IPS DF 6.9 (cell line): ENCODE measurements at places on chromosomes 2 and 18.

DNA sequence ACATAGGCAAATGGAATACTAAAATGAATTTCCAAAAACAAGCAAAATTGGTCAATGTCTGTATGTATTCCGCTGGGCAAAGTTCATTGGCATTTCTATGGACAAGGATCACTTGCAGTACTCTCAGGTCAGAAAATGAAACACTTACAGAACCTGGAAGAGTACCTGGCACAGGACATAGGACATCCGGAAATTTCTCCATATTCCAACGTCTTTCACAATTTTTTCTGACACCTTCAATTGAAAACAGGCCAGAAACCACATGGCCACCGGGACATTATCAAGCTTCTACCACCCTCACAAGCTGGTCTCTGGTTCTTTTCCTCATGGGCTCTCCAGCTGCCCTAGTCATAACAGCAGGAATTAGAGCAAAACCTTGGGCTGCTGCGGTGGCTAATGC, 96.9 kb upstream of the MSH6 start:
- DNase-seq: no peak

DNA sequence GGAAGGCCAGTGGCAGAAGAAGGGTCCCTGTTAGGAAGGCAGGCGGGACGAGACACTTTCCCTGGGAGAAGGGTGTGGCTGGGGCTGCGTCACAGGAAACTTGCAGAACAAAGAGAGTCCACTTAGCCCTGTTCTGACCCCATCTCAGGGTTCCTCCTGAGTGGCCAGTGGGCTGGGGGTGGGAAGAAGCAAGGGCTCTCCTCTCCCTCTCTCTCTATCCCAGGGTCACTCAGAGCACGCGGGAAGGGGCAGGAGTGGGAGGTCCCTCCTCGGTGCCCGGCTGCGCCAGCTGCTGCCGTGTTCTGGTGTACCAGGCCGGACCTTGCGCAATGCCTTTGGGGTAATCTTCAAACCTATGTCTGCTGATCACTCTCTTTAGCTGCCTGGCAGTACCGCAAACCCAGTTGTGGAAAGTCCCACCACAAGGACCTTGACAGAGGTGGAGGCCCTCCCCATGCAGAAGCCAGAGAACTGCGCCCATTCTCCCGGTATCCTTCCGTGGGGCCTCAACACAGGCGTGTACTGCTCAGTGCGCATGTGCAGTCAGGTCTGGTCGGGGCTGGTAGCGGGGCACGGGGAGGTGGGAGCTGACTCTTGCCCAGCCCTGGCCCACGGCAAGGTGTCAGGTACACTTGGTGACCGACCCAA, 47.8 kb upstream of the ST3GAL5 start:
- no peak for DNase-seq

DNA sequence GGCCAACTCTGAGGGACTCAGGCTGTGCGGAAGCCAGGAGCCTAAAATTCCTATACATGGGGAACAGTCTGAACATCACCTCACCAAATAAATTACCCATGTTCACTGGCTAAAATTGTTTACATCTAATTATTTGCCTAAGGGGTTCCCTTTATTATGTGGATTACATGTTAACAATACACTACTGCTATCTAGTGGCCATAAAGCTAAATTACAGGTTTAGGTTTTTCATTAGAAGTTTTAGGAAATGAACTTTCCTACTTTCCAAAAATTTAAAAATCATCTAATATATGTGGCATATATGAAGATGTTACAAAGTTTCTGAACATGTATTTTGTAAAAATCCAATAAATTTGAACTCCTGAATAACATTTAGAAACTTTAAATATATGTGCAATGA, 40.3 kb downstream of the PLA2R1 start:
- no peak for DNase-seq

DNA sequence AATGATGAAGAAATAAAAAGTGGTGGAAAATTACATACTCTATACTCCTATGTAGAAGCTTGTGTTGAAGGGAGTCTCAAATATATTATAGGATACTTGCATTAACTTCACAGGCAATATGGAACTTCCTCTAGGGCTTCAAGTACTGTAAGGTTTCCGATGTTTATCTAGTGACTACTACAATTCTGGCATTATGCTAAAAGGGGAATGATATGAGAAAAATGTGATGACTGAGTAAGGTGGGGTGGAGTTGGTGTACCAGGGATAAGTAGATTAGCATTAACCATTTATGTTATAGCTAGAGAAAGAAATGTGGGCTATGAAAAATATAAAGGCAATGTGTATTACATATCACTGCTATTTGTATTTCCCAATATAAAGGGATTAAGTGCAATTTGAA, 229.5 kb downstream of the DCC start:
- no peak for DNase-seq

- no peak for DNase-seq
Measured at GRCh38 chr2:72150157-72150860, 2.6 kb upstream of the CYP26B1 start.

DNA sequence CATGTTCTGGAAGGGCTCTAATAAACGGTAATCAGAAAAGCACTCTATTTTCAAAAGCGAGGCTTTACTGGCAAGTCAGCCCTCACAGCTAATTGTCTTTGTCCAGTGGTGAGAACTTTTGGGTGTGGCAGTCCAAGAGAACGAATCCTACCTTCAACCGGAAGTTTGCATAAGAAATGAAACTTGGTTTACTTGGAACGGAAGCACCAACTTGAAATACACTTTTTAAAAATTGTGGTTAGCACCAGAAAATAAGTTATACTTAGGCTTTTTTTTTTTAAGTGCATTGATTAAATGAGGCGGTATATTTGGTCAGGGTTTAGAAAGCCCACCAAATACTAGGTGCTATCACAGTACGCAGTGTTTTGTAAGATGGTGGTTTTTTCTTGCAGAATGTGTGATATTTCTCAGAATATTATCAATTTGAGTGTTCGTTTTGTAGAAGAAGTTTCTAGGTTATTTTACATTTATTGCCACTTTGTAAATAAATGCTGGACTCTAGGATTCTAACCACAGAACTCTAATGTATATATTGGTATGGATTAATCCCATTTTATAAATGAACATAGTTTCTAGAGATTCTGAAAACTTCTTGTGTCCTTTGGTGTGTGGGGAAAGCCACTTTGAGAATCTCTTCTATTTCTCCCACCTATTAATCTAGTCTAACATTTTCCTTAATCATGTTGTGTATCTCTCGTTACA, 1.2 kb downstream of the MYL12A start:
- DNase-seq: no peak

DNA sequence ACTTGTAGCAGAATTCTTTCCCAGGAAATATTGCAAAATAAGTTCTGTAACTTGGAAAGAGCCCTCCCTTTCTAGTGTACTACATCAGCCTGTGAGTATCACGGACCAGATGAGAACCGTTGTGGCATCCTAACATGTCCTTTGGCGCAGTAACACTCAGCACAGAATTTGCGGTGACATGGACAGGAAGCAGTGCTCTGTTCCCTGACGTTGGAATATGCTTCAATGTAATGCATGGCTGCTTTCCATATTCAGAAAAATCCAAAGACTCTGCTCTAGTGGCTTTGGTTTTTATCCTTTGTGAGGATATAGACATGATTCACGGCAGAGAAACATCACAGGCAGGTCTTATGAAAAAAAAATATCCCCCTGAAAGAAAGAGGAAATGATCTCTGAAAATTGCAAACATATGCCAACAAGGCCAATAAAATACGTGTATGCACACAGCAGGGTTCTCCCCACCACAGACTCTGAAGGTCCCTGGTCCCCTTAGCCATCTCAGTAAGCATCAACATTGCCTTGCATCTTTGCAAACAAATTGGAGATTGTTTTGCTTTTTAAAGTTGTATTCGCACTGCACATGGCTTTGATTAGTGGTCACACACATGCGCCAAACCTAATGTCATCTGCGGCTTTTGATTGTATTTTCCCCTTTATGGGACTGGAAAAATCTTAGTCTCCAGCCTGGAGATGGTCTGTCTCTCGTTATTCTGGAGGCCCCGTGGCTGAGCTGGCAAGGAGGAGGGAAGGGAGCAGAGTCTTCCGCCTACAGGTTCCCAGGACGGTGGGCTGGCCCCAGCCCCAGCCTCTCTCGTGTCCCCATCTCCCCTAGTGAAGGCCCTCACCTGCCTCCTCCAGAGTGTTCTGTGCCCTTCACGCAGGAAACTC, 122.9 kb downstream of the COPS8 start:
- no peak for DNase-seq

DNA sequence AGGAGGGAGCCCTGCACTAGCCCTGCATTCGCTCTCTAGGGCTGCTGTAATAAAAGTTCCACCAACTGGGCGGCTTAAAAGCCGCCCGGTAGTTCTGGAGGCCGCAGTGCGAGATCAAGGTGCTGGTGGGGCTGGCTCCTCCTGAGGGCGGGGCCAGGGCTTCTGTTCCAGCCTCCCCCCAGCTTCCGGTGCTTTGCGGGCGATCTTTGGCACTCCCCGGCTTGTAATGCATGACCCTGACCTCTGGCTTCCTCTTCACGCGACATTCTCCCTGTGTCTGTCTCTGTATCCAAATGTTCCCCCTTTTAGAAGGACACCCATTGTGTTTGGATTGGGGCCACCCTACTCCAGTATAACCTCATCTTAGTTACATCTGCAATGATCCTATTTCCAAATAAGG, 84.5 kb downstream of the ZCCHC2 start:
- DNase-seq: no peak

DNA sequence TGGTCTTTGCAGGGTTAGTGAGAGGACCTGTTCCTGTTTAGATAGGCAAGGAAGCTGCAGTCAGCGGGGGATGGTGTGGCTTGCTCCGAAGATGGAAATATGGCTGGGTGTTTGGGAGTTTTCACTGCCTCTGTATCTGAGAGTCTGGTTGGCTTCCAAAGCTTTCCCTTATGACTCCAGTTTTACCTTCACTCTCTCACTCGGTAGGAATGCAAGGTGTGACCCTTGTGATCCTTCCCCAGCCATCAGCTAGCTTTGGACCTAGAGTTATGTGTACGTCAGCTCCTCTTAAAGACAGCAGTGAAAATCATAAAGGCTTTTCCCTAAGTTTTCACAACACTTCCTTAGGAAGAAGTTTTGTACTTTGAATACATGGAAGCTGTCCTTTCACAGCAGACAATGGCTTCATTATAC, 35.5 kb upstream of the TMEM87B start:
- DNase-seq: no peak

DNA sequence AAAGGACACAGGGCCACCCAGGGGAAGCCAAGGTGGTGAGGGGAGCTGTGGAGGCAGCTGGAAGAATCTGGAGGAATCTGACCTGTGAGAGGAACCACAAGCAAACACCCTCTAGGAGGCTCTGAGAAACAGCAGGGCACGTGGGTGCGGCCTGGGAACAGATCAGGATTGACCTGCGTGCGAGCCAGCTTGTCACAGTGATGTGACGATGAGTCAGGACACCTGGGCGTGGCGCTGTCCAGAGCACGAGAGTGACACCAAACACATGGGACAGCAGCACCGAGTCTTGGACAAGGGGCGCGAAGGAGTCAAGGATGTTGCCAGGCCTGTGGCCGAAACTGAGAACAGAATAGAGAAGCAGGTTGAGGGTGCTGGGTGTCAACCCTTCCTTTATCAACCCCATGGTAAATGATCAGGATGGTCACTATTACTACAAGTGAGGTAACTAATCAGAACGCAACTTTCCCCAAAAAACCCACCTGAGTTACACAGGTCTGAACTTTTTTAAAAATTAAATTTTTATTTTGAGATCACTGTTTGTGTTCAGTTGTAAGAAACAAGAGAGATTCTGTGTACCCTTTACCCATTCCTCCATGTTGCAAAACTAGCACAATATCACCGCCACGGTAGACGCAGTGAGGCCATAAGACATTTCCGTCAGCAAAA, 637 bp upstream of the SFT2D3 start:
- no peak for DNase-seq

GRCh38 chr2:204127238-204127637, 190.7 kb downstream of the ICOS start:
- DNase-seq: no peak

GRCh38 chr2:175536059-175536458, 354.5 kb upstream of the ATP5MC3 start:
- DNase-seq: no peak

DNA sequence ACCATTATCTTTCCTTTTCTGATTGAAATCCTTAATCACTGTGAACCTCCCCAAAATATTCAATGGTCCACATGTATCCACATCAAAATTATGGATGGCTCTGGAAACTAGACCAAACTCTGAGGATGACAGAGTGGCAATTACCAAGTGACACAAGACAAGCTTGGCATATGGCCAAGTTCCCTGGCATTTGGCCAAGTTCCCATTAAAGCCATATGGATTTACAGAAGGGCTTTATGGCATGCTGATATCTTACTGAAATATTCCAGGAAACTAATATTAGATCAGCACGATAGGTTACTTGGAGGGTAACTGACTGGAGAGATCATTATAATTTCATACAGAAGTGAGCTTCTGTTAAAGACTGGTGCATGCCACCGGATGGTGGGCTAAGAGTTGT, 21.9 kb upstream of the CERS6 start:
- no peak for DNase-seq

DNA sequence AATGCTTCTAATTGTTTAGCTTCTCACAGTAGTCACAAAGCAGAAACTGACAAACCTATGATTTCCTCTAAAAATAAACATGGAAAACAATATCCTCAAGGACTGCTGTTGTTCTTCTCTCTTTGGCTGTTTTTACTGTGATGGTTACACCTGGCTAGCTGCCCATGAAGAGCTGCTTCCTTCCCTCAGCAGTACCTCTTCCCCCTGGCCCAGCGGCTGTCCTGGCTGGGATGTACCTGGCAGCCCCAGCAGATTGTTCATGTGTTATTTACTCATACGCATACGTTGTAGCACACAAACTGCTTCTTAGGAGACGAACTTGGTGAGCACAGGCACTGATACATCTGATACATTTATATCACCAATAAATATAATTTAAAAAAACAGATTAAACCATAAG, 27.4 kb downstream of the NEMP2 start:
- no peak for DNase-seq

GRCh38 chr18:45589356-45590035, 25.8 kb upstream of the SLC14A2 start:
- no peak for DNase-seq

DNA sequence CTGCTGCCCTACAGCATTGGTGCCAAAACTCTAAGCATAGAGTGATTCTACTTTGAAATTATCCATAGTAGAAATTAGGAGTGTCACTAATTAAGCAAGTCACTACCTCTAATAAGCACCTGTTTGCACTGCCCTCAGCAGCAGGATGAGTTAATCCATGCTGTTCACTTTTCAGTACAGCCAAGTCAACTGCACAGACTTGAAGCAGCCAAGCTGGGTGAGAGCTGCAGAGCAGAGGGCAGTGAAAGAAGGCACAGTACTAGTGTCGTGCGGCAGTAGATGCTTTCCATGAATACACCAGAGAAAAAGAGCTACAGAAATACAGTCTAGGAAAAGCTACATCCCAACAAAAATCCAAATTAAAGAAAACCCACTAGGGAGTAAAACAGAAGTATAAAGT, 98.6 kb downstream of the RAPH1 start:
- no peak for DNase-seq

DNA sequence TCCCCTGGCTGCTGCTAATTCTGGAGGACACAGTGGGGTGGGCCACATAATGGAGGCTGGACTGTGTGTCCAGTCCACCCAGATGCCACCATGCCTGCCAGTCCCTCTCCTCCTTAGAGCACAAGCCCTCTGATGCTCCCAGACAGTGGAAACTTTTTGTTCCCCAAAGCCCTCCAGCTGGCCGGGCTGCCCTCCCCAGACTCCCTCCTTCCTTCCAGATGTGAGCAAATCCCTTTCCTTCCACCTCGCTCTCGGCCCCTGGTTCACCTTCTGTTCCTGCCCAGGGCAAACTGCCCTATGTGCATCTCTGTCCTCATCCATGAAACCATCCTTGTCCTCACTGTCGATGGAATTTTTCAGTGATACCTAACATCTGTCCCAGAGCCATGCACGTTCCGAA, 33.9 kb downstream of the LRRFIP1 start:
- no peak for DNase-seq
